ENCODE measurements at places on chromosomes 1 and 21.

GRCh38 chr1:224651188-224651587, 35.1 kb downstream of the CNIH3 start:
- DNase-seq: no peak

DNA sequence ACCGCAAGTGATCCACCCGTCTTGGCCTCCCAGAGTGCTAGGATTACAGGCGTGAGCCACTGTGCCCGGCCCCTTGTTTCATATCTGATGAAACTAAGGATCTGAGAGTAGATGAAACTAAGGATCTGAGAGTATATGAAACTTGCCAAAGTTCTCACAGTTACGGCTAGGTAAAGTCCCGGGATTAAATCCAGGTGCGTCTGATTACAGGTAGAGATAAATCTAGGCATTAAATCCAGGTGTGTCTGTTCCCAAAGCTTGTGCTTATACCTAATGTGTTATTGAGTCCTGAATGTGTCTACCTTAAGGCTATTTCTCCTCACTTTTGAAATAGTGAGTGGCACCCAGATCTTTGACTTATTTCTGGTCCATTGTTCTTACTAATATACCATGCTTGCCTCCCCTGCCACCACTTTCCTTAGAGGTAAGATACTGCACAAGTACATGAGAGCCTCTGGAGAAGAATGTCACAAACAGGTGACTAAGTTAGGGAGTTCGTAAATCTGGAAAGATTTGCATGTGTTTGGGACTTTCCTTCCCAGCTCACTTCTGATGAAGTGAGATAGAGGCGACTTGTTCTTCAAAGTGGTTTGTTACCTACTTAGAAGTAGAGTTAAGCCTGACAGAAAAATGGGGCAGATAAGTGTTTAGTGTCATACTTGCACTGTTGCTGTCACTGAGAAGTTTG, 66.5 kb downstream of the AK4 start:
- no peak for DNase-seq

- DNase-seq: no peak
Observed at GRCh38 chr1:75986478-75986877, 54.3 kb upstream of the ASB17 start.

DNA sequence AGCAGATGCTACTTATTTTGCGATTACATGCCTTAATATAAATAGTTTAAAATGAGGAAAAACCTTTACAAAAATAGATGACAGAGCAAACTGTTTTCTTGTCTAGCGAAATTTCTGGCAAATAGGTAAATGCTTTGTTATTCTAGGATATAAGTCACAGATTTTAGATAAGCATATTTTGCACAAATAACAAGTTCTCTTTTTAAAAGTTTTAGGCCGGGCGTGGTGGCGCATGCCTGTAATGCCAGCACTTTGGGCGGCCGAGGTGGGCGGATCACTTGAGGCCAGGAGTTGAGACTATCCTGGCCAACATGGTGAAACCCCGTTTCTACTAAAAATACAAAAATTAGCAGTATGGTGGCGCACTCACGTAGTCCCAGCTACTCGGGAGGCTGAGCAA, 20.3 kb upstream of the ERRFI1 start:
- no peak for DNase-seq

GRCh38 chr1:41860214-41860613, 58.5 kb downstream of the HIVEP3 start:
- DNase-seq: no peak

All from iPS-NIHi11 (cell line).